ENCODE measurements at places on chromosomes 2 and 18.
A peak's percentile ranks its signal among the peaks of the same experiment; 100 is the strongest.

DNA sequence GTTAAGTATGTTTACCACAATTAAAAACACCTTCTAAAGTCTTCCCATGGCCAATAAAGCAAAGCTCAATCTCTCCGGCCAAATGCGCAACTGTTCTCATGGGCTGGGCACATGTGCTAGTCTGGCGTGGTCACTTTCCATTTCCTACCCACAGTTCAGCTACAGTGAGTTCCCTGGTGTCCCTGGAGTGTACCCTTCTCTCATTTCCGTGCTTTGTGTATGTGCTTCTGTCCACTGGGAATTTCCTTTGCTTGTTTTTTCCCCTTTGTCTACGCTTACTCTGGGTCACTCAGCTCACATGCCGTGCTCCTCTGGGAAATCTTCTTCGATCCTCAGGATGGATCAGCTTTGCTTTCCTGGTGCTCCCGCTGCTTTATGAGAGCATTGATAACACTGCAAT lies 69.6 kb upstream of the GYPC start:
- H3K27me3 ChIP-seq: no peaks in the 10 kb centered on the region
- H3K27ac ChIP-seq: no peak overlapping the region
- no peak overlapping the region for H3K4me3 ChIP-seq
- no peak for DNase-seq

- H3K4me1 ChIP-seq: 0 out of 2 replicates have a peak, but pooled peaks cover 3% of the 10 kb centered on the region
- no peaks in the 10 kb centered on the region for H3K36me3 ChIP-seq
- H3K27me3 ChIP-seq: no peaks in the 10 kb centered on the region
- no peak for DNase-seq
- no peak overlapping the region for H3K27ac ChIP-seq
These were observed 209.7 kb upstream of the COPS8 start for GRCh38 chr2:236875906-236876505.

DNA sequence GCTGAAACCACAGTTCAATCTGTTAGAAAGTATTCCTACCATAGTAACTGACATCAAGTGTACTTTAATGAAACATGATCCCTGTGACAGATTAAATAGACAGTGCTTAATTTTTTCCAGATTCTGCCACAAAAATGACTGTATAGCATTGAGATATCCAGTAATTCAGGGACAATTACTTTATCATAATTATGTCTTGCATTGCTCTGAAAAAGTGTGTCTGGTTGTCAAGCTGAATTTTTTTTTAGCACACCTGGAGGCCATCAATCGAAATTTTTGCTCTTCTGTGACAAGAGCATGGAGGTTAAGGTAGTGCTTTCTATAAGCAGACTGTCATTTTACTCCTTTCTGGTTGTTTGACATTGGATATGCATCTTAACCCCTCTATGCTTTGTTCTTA lies 1083.8 kb upstream of the NRXN1 start:
- H3K36me3 ChIP-seq: peaks cover 3% of the 10 kb centered on the region
- H3K27ac ChIP-seq: no peak overlapping the region
- H3K27me3 ChIP-seq: no peaks in the 10 kb centered on the region
- no peaks in the 10 kb centered on the region for H3K4me1 ChIP-seq
- no peak for DNase-seq
- H3K4me3 ChIP-seq: no peak overlapping the region

- H3K4me3 ChIP-seq: no peak overlapping the region
- no peak for DNase-seq
- H3K36me3 ChIP-seq: no peaks in the 10 kb centered on the region
- H3K4me1 ChIP-seq: no peaks in the 10 kb centered on the region
- no peak overlapping the region for H3K27ac ChIP-seq
These were observed 692.7 kb downstream of the SOCS6 start for GRCh38 chr18:70981400-70982140.

DNA sequence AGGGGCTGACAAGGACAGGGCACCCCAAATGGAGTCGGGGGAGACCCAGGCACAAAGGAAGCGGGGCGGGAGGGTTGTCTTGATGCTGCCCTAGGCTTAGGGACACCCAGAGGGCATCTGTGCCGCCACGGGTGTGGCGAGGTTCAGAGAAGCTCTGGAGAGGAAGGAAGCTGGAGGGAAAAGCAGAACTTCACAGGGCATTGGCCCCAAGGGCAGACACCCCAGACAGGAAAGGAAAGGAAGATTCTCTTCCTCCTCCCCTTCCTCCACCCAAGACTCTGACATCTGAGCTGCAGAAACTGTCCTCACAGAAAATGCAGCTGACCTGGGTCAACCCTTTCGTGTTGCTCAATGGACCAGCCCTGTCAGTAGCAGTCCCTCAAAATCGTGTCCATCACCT lies 25.6 kb downstream of the DNMT3A start:
- H3K27me3 ChIP-seq: no peaks in the 10 kb centered on the region
- no peak for DNase-seq
- no peak overlapping the region for H3K27ac ChIP-seq
- H3K4me3 ChIP-seq: no peak overlapping the region
- peaks cover 36% of the 10 kb centered on the region for H3K4me1 ChIP-seq
- no peaks in the 10 kb centered on the region for H3K36me3 ChIP-seq

- H3K27ac ChIP-seq: no peak overlapping the region
- no peaks in the 10 kb centered on the region for H3K4me1 ChIP-seq
- no peaks in the 10 kb centered on the region for H3K27me3 ChIP-seq
- DNase-seq: no peak
- no peak overlapping the region for H3K4me3 ChIP-seq
- H3K36me3 ChIP-seq: no peaks in the 10 kb centered on the region
These were observed 26.6 kb downstream of the TWIST2 start for GRCh38 chr2:238874330-238875050.

DNA sequence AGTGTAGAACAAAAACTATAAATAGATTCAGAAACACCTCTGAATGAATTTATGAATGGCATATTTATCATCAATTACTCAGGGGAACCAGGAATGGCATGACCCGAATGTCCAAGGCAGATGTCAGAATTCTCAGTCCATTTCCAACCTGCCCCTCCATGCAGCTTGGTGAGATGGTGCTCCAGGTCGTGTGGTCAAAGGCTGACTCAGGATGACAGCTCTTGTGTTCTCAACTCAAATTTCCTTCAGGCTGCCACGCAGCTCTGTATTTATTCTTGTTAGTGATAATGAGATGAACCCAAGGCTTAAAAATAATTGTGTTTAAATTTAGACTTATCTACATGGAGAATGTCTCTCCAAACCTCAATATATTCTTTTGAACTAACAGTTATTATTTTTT lies 146.9 kb downstream of the METTL4 start:
- no peak for DNase-seq
- H3K4me3 ChIP-seq: no peak overlapping the region
- no peaks in the 10 kb centered on the region for H3K4me1 ChIP-seq
- H3K27ac ChIP-seq: no peak overlapping the region

DNA sequence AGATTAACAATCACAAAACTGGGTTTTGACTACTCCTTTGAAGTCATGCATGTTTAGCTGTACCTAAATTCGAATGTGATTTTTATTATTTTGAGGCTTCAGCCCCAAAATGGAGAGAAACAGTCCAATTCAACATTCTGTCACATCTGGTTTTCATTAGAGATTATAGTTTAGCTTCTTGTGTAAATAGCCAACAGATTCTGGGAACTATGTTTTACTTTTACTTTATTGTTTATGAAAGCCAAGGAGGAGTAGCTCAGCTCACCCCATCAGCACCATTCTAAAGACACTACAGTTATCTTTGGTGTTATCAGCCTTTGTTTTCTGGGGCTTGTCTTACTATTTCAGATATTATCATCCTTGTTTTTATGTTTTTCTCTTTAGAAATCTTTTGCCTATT lies 465.0 kb upstream of the CWC22 start:
- no peak overlapping the region for H3K4me3 ChIP-seq
- DNase-seq: no peak
- H3K4me1 ChIP-seq: no peaks in the 10 kb centered on the region
- H3K36me3 ChIP-seq: no peaks in the 10 kb centered on the region
- no peak overlapping the region for H3K27ac ChIP-seq
- no peaks in the 10 kb centered on the region for H3K27me3 ChIP-seq

GRCh38 chr2:8132879-8133278 lies 549.0 kb upstream of the ID2 start:
- H3K4me1 ChIP-seq: no peaks in the 10 kb centered on the region
- H3K4me3 ChIP-seq: no peak overlapping the region
- DNase-seq: no peak
- H3K27me3 ChIP-seq: no peaks in the 10 kb centered on the region
- H3K36me3 ChIP-seq: no peaks in the 10 kb centered on the region

GRCh38 chr2:128304715-128305554 lies 13.7 kb downstream of the HS6ST1 start:
- H3K4me1 ChIP-seq: peaks cover 17% of the 10 kb centered on the region
- H3K27ac ChIP-seq: no peak overlapping the region
- DNase-seq: peak; percentile 77
- H3K4me3 ChIP-seq: no peak overlapping the region
- H3K36me3 ChIP-seq: no peaks in the 10 kb centered on the region

DNA sequence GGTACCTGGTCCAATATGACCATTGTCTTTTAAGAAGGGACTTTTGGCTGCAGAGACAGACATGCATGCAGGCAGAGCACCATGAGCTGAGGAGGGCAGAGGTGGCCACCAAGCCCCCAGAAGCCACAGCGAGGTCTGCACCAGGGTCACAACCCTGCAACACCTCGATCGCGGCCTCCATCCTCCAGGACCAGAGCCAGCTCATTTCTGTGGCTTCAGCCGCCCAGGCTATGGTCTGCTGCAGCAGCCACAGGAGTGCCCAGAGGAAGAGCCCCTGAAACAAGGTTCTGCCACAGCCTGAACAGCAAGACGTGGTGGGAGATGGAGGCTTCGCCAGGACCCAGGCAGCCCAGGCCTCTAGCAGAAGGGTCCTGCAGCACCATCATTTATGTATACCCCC lies 53.9 kb downstream of the ANKMY1 start:
- no peaks in the 10 kb centered on the region for H3K27me3 ChIP-seq
- no peak for DNase-seq
- H3K36me3 ChIP-seq: no peaks in the 10 kb centered on the region

- DNase-seq: no peak
- no peak overlapping the region for H3K4me3 ChIP-seq
- H3K27me3 ChIP-seq: no peaks in the 10 kb centered on the region
- no peaks in the 10 kb centered on the region for H3K4me1 ChIP-seq
- 0 out of 2 replicates have a peak, but pooled peaks cover 5% of the 10 kb centered on the region for H3K36me3 ChIP-seq
- no peak overlapping the region for H3K27ac ChIP-seq
These were observed 530.6 kb downstream of the CCDC85A start for GRCh38 chr2:56714400-56714799.

- H3K4me3 ChIP-seq: no peak overlapping the region
- no peak for DNase-seq
- no peaks in the 10 kb centered on the region for H3K36me3 ChIP-seq
- H3K27ac ChIP-seq: peak overlapping the region; percentile 100
These were observed 73.7 kb upstream of the TGFA start for GRCh38 chr2:70627211-70627898.

DNA sequence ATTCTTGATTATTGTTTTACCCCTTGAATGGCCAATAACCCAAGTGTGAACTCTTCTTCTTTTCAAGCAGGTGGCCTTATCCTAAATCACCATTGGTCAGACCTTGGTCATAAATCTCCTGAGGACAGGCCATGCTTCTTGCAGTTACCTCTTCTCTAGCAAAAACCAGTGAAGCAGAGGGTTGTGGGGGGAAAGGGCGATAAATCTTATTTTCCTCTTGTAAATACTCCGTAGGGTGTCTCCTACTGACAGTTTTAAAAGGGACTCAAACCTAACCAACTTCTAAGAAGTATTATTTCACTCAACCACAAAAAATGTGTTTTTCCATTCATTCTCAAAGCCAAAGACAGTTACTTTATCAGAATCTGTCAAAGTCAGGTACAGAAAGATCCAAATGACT lies 168.1 kb upstream of the RMP24 start:
- no peaks in the 10 kb centered on the region for H3K4me1 ChIP-seq
- no peak for DNase-seq
- no peak overlapping the region for H3K4me3 ChIP-seq
- H3K27me3 ChIP-seq: no peaks in the 10 kb centered on the region
- no peak overlapping the region for H3K27ac ChIP-seq

- H3K4me3 ChIP-seq: no peak overlapping the region
- no peaks in the 10 kb centered on the region for H3K27me3 ChIP-seq
- no peak for DNase-seq
- no peaks in the 10 kb centered on the region for H3K4me1 ChIP-seq
- no peak overlapping the region for H3K27ac ChIP-seq
These were observed 8.8 kb downstream of the COPS9 start for GRCh38 chr2:240127191-240127750.

DNA sequence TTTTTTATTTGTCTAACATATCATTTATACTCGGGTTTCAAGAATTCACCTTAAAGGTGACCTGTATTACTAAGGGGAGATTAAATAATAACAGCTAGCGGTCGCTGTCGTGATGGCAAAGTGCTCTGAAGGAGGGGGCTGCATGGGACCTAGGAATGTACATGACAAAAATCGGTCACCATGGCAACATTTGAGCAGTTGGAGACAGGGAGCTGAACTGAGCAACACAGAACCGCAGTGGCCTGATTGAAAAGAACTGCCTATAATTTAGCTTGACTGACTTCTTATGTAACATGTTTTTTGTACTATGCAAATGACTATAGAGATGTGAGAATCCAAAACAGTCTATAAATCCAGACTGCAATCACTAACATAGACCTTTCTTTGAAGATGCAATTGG lies 34.3 kb upstream of the EPHA4 start:
- H3K36me3 ChIP-seq: no peaks in the 10 kb centered on the region
- no peak overlapping the region for H3K27ac ChIP-seq
- H3K4me3 ChIP-seq: no peak overlapping the region
- H3K27me3 ChIP-seq: no peaks in the 10 kb centered on the region
- peaks cover 34% of the 10 kb centered on the region for H3K4me1 ChIP-seq
- DNase-seq: peak; percentile 72

GRCh38 chr18:48990481-48991318 lies 39.9 kb upstream of the SMAD7 start:
- H3K4me3 ChIP-seq: no peak overlapping the region
- H3K4me1 ChIP-seq: no peaks in the 10 kb centered on the region
- no peaks in the 10 kb centered on the region for H3K36me3 ChIP-seq
- H3K27me3 ChIP-seq: no peaks in the 10 kb centered on the region
- H3K27ac ChIP-seq: no peak overlapping the region
- no peak for DNase-seq

All from GM23338 (cell line).